ENCODE measurements at places on chromosomes 12 and 14.

- no peak for DNase-seq
Measured at GRCh38 chr12:11795192-11795912, 145.9 kb downstream of the ETV6 start.

DNA sequence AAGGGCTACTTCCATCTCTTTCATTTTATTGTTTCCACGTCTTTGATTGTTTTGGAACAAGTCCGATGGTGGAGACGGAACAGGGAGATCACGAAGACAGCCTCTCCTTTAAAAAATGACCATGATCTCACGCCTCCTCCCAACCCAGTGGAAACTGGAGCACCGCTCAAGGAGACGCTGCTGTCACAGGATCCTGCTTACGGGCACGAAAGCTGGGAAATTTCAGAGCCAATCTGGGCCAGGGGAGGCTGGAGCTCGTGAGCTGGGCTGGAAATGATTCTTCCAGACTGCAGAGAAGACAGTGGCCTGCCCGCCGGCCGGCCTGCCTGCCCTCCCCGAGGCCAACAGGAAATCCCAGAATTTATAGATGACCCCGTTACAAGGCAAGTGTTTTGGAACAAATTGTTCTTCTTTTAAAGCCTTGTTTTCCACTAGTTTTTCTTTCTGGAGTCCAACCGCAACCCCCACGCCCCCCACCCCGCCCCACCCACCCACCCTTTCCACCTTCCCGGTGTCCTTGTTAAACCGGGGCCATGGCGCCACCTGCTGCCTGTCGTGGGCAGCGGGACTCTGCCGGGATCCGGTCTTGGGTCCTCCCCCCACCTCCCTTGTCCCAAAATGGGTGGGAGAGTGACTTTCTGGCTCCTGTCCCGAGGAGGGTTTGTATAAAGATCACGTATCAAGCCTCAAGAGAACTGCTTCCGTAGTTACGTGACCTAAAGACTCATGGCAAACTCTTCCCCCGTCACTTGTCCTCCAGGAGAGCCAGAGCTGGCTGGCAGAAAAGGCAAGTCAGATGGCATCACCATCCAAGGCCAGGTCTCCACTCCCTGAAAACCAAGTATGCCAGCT is 40.3 kb downstream of the MAP1LC3B2 start:
- peak; percentile 50 for DNase-seq

DNA sequence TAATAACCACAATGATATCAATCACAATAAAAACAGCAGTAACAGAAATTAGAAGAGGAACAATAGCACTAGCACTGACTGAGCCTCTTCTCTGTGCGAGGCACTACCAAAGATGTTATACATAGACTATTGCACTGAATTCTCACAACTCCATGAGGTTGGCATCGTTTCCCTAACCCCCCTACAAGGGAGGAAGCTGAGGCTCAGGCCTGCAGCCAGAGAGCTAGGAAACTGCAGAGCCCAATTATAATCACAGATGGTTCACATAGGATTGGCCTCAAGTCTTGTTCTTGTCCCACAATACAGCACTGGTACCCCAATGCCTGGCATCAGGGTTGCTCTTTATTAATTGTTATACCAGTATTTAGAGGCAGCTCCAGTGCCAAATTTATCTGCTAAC is 278.0 kb downstream of the CEP128 start:
- no peak for DNase-seq

- no peak for DNase-seq
Measured at GRCh38 chr14:104117341-104118005, 20.9 kb upstream of the KIF26A start.

- peak; percentile 38 for DNase-seq
Measured at GRCh38 chr14:99415496-99416281, 65.0 kb downstream of the SETD3 start.

DNA sequence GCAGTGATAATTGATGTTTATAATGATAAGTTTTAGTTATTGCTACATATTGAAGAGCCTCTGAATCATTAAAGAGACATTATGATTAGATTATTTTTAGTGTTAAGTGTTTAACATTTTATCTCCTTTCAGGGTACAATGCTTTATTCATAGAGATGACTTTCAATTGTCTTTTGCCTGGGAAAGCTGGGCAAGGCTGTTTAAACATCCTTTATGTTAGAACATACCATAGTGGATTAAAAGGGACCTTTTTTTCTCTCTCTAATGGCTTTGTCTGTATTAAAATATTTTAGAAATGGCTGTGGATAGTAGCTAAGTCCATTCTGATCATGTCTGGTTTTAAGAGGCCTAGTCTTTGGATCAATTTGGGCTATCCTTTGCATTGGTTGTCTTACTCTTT is 427.5 kb upstream of the MIS18BP1 start:
- no peak for DNase-seq

- no peak for DNase-seq
Measured at GRCh38 chr12:107731366-107731765, 29.6 kb downstream of the PRDM4 start.

DNA sequence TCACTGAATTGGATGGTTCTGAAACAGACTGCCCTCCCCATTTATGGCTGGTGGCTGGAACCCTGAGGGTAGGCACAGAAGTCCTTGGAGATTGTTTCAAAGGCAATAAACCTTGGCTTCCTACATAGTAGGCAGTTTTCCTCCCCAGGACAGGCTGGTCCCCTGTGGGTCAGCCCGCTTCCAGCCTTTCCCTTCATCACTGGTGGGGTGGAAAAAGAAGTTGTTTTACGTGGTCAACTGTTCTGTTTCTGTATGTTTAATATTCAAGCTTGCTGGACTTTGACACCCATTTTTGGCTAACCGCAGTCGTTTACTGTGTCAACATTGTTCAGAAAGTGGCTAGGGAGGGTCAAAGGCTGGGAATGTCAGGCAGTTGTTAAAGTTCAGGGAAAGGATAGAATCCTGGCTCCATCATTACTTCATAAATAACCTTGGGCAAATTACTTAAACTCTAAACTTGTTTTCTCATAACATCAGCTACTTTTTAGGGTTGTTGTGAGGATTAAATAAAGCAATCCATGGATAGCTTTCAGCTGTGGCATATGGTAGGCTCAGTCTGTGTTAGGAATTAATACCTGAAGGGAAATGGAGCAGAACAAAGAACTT is 2.4 kb downstream of the KLHDC2 start:
- no peak for DNase-seq

DNA sequence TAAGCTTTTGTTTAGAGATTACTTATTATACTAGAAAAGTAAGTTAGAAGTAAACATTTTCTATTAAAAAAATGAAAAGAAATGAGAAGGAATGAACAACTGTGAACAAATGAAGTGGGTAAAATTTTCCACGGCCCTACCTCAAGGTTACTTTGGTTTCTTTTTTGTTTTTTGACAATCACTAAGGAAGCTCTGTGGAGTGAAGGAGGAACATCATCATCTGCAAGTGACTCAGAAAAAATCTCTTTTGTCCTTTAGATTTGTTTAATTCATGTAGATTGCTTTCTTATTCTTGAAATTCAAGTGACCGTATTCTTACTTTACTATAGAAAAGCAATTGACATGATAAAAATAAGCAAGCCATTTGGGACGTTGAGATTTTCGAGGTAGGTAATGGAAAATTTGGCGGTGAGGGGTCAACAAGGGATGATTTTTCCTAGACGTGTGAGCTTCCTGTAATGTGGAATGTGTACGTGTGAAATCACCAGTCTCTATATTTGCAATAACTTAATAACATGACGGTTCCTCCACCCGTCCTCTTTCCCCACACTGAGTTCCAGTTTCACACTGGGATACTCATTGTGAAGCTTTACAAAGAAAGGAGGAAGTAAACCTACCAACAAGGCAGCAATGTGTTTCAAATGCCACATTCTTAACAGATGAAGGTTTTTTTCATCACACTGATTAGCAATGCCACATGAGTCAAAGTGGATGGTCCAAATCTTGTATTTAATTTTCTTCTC is 62.3 kb upstream of the EGLN3 start:
- DNase-seq: no peak

GRCh38 chr12:132702640-132703039 is 8.0 kb upstream of the PGAM5 start:
- no peak for DNase-seq

DNA sequence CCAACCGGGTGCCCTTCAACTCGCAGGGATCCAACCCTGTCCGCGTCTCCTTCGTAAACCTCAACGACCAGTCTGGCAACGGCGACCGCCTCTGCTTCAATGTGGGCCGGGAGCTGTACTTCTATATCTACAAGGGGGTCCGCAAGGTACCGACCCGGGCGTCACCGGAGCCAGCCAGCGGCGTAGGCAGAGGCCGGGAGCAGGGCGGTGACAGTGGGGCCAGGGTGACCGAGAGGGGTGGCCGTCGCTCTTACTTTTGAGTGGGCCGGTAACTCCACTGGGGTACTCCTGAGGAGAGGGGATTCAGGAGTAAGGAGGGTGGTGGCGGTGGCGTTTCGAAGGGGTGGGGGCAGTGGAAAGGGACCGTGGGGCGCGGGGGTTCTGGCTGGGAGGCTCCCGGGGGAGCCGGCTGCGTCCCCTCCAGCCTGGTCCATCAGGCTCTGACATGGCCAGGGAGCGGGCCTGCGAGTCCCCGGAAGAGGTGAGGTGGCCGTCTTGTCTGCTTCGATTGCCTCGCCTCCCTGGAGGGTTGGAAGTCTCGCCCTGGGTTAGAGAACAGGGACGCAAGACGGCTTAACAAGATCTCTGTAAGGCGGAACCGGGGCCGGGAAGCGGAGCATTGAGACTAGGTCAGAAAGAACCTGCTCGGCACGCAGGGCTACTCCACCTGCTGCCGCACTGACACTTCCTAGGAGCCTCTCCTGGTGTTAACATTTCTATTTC is 491 bp downstream of the WDR20 start:
- peak; percentile 10 for DNase-seq

DNA sequence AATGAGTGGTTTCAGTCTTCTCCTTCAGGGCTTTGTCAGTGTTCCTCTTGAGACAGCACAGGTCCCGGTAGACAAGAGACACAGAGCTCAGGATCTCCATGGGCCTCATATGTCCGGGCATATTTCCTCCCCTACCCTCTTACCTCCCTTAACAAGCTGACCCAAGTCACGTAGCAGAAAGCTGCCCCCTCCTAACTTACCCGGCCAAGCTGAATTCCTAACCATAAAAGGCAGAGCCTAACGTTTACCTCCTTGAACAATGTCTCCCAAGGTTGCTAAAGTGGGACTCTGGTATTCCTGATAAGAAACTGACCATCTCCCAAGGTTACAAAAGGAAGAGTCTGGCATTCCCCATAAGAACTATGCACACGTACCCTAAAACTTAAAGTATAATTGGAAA is 182.2 kb upstream of the USP15 start:
- DNase-seq: no peak

GRCh38 chr12:52171950-52172512 is 19.8 kb downstream of the KRT80 start:
- DNase-seq: no peak

GRCh38 chr14:88995437-88996198 is 171.2 kb downstream of the TTC8 start:
- no peak for DNase-seq
